Sigmoid colon (tissue), 7 donors: ENCODE measurements at places on chromosomes 4 and X. TPM values are rescaled to one million over a fixed set of nuclear protein-coding genes. Genes with fewer than 3 reads are reported as not detected.

GRCh38 chr4:15003891-15004738, 1.8 kb downstream of the CPEB2 start:
- DNase-seq, result peak; percentile 72

DNA sequence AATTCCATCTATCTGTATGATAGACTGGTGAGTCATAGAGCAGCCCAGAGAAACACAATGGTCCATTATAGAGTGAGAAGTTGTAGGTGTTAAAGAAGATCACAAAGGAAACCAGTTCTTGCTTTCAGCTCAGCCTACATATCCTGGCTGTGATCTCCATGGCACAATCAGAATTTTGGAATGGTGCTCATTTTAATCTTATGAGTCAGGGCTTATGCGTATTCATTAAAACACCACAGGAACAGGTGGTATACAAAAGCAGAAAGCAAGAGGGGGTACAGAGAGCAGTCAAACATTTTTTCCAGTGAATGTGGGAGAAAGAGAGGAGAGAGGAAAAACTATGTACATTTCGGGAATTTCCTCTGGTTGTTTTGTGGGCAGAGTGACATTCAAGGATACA, 126.9 kb downstream of the MFAP3L start:
- no peak for DNase-seq

- DNase-seq, result no peak
These were observed 603.8 kb upstream of the PCDH7 start for GRCh38 chr4:30116401-30116800.

COL4A5 gene
- 4.8 TPM for total RNA-seq

ARHGAP6 gene
- total RNA-seq, result 47.1 TPM

STEEP1 gene
- total RNA-seq, result 19.7 TPM

- DNase-seq, result peak; percentile 67
These were observed at the start of gene HTATSF1 for GRCh38 chrX:136497556-136498052. Gene HTATSF1, plus strand, starts transcription at chrX:136497592. Its CDS starts 93 bp downstream, at chrX:136497685.

GRCh38 chr4:82733636-82734035, 65.0 kb downstream of the SCD5 start:
- no peak for DNase-seq

COX7B2 gene
- not detected for total RNA-seq

CDKL2 gene
- total RNA-seq, result 5.0 TPM

DNA sequence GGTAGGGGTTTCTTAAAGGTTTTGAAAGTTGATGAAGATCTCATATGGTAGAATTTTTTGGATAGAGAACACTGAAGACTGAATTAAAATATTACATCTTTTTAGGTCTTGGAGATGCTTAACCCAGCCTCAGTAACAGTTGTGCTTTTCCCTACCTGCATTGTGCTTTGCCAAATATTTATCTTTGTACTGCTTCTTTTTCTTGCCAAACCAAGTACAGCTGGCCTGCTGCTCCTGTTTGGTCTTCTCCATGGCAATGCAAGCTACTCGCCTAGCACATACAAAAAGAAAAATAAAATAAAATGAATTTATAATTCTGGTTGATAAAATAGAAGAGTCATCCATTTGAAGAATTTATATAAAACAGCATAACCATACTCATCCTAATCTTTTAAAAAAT, 95.4 kb downstream of the NYX start:
- DNase-seq, result no peak

DNA sequence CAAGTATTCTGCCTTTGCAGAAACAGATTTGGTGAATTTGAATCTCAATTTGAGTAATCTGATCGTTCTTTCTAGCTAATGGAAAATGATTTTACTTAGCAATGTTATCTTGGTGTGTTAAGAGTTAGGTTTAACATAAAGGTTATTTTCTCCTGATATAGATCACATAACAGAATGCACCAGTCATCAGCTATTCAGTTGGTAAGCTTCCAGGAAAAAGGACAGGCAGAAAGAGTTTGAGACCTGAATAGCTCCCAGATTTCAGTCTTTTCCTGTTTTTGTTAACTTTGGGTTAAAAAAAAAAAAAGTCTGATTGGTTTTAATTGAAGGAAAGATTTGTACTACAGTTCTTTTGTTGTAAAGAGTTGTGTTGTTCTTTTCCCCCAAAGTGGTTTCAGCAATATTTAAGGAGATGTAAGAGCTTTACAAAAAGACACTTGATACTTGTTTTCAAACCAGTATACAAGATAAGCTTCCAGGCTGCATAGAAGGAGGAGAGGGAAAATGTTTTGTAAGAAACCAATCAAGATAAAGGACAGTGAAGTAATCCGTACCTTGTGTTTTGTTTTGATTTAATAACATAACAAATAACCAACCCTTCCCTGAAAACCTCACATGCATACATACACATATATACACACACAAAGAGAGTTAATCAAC, 15.3 kb downstream of the PLP1 start:
- DNase-seq, result no peak

DNA sequence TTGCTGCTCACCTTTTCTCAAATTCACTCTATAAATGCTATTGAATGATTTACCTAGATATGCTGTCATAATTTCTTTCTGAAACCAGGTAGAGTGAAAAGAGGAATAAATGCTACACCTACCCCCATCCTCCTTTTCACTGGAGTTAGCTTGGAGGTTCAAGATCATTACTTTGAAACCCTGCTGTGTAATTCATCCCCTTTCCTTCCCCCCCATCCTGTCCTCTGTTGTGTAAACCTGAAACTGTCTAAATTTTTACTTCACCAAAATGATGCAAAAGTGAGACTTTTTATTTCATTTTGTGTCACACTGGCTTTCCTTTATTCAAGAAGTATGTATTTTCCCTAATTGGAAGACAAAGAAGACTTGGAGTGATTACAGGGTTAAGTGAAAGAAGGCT, 5.4 kb downstream of the ZCCHC18 start:
- no peak for DNase-seq

GRCh38 chr4:64079316-64079715, 329.9 kb downstream of the TECRL start:
- no peak for DNase-seq

DNA sequence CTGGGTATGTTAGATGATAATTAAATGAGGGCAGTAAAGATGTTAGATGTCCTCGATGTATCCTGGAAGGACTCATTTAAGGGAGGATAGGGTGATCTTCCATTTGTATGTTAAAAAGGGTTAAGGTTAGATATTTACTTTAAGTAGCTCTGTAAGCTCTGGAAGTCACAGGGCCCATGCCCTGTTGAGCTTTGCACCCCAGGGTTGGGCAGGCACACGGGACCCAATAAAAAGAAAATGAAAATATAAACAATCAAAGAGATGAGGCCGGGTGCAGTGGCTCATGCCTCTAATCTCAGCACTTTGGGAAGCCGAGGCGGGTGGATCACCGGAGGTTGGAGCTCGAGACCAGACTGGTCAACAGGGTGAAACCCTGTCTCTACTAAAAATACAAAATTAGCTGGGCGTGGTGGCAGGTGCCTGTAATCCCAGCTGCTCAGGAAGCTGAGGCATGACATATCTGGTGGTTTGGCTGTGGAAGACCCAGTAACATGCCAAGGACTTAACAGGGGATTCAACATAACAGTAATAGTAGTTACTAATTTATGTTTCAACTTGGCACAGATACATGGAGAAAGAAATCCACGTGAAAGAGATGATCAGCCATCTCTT, 16.9 kb upstream of the PHEX start:
- DNase-seq, result no peak

GRCh38 chr4:2924765-2925301, 38.4 kb downstream of the NOP14 start:
- DNase-seq, result no peak

MTTP gene
- total RNA-seq, result 6.6 TPM

GRCh38 chr4:1099684-1100335, 13.6 kb downstream of the RNF212 start:
- no peak for DNase-seq

DNA sequence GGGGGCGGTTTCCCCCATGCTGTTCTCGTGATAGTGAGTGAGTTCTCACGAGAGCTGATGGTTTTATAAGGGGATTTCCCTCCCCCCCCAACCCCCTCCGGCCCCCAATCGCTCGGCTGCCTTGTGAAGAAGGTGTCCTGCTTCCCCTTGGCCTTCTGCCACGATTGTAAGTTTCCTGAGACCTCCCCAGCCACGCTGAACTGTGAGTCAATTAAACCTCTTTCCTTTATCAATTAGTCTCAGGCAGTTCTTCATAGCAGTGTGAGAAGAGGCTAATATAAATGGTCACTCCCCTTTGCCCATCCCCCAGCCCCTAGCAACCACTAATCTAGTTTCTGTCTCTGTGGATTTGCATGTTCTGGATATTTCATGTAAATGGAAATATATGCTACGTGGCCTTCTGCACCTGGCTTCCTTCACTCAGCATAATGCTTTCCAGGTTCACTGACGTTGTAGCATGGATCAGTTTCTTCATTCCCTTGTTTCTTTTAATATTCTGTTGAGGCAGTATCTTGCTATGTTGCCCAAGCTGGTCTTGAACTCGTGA, 16.4 kb downstream of the GPR143 start:
- DNase-seq, result no peak

SLC25A5 gene
- total RNA-seq, result 269 TPM

DNA sequence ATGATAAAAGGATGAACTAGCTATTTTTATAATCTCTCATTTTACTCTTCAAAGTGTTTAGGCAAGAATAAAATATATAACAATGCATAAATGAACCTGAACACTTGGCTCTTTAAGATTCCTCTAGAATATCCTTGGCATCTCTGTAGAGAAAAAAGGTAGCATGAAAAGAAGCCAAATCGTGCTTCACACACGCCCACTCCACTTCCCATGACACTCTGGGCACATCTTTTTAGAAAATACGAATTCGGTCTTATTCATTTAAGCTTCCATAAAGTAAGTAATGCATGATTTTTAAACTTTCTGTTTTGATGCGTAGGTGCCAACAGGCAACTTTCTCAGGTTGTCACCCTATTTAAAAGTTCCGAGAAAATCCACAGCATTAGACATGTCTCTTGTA, 73.6 kb upstream of the SORBS2 start:
- DNase-seq, result no peak

SPON2 gene
- total RNA-seq, result 165 TPM

GRCh38 chr4:89055157-89056080, 1.6 kb downstream of the FAM13A start:
- DNase-seq, result no peak

DNA sequence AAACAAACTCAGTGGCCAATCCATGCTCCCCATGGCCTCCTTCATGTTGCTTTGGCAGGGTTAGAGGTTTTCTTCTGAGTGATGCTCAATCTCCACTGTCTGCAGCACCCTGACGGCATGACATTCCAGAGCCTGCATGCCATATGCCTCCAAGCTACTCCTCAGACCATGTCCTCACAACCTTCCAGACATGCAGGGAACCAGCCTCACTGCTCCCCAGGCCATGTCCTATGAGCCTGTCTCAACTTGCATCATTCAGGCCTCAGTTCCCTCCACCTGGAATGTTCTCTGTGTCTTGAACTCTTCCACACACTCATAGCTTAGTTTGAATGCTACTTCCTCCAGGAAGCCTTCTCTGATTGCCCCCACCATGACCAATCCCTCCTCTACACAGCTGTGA, 18.8 kb downstream of the PROM1 start:
- no peak for DNase-seq

- no peak for DNase-seq
These were observed 25.9 kb downstream of the COL25A1 start for GRCh38 chr4:109276482-109277095.

DNA sequence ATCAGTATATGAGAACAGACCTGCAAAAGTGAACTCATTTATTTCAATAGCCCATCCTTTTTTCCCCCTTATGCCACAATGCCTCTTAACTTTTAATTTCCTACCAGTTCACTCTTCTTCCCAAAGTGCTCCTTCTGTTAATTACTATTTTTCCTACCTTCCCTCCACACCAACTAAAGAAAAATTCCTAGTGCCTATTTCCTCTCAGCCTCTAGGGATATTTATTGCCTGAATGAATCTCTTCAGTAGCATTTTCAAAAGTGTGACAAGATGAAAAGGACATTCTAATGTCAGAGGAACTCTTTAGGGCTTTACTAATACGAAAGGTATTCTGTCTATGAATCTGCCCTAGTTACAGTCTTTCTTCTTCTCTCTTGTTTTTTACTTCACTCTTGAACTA, 181.1 kb upstream of the SPRY1 start:
- no peak for DNase-seq

DNA sequence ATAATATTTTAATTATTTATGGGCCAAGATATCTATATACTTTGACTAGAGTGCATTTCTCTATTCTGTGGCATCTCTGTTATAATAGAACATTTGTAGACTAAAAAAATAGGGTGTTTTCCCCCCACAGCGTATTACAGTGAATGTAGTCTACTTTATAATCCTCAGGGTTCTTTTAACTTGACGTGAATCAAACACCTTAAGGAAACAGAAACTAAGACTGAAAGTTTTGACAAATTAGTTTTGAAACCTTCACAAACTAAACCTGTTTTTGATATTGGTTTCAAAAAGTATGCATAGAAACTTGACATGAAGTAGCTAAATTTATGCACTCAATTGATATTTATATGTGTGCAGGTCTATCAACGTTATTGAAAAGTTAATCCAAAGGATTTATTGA, 1963.1 kb upstream of the TENM3 start:
- DNase-seq, result no peak

- peak; percentile 64 for DNase-seq
These were observed 32.6 kb upstream of the SPON2 start for GRCh38 chr4:1204828-1205585.

DNA sequence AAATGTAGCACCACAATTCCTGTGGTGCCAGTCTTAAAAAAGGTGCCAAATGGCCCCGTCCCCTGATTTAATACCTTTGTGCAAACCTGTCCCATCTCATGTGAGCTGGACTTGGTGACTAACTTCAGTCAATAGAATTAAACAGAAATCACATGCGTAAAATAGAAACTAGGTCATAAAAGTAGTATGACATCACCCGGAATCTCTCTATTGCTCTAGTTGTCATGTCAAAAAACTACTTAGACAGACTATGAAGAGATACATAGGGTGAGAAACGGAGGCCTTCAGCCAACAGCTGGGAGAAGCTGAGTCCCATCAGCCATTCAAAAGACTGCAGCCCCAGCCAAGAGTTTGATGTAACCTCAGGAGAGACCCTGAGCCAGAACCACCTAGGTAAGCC, 293.5 kb upstream of the HS3ST1 start:
- DNase-seq, result no peak

- no peak for DNase-seq
These were observed 528 bp upstream of the SLC25A4 start for GRCh38 chr4:185142564-185142911.

- DNase-seq, result no peak
These were observed 141.7 kb upstream of the SPANXB1 start for GRCh38 chrX:140860718-140861117.

C4orf36 gene
- total RNA-seq, result not detected

DNA sequence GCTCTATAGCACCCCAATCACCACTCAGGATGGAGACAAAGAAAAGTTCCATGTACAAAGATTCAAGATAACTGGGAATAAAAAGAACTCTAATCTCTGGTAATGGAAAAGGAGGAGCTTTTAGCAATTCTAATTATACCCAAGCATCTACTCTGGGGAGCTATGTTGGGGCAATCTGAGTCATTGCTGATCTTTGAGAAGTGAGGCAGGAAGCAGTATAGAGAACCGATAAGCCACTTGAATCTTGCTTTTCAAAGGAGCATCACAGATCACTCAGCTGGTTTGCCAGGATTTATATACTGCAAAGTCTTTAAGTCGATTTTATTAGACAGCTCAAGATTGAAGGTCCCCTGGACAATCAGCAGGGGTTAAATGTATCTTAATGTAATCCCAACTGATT, 220.0 kb downstream of the ENOX2 start:
- DNase-seq, result no peak

GRCh38 chr4:32030406-32030805, 1310.2 kb downstream of the PCDH7 start:
- no peak for DNase-seq
